ENCODE measurements at places on chromosomes 5 and 9.

DNA sequence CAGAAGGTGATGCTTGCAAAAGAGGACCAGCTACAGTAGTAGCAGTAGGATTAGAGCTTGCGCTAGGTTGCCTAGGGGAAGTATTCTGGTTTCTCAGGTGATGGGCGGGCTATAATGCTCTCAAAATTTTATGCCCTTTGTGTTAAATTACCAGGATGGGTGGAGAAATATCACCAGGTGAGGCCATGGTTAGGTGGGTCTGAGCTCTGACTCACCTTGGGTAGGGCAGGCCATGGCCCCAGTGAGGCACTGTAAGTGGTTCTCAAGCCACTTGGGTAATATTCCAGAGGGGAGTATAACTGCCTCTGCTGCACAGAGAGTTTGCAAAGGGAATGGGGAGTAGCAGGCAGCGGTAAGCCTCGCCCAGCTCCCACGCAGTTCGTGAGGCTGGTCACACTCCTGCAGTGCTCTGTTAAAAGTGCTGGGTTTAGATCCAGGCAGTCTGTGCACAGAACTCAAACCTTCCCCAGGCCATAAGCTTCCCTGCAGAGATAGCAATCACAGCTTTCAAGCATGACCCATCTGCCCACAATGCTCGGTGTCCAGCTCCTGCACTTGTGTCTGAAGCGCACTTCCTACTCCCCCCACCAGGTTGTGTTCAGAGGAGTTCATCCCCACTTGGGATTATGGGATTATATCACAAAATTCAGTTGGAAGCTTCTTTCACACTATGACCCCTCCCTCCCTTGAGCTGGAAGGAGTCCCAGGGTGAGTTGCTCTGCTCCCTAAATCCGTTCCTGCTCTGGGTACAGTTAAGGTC, 575.0 kb downstream of the CHSY3 start:
- no peak for DNase-seq

- DNase-seq, result no peak
Observed at GRCh38 chr5:159901772-159902171, 14.5 kb upstream of the ADRA1B start.

- no peak for DNase-seq
Observed at GRCh38 chr9:121368745-121369144, 1.3 kb downstream of the STOM start.

- no peak for DNase-seq
Observed at GRCh38 chr5:36365896-36366295, 64.2 kb upstream of the RANBP3L start.

- no peak for DNase-seq
Observed at GRCh38 chr5:170431571-170431970, 42.4 kb upstream of the KCNMB1 start.

DNA sequence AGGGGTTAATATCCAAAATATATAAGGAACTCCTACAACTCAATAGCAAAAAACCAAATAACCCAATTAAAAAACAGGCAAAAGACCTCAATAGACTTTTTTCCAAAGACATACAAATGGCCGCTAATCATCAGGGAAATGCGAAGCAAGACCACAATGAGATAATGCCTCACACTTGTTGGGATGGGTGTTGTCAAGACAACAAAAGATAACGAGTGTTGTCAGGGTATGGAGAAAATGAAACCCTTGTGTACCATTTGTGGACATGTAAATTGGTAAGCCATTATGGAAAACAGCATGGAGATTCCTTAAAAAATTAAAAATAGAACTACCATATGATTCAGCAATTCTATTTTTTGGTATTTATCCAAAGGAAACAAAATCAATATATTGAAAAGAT, 620.2 kb downstream of the ACTL7B start:
- DNase-seq, result no peak

DNA sequence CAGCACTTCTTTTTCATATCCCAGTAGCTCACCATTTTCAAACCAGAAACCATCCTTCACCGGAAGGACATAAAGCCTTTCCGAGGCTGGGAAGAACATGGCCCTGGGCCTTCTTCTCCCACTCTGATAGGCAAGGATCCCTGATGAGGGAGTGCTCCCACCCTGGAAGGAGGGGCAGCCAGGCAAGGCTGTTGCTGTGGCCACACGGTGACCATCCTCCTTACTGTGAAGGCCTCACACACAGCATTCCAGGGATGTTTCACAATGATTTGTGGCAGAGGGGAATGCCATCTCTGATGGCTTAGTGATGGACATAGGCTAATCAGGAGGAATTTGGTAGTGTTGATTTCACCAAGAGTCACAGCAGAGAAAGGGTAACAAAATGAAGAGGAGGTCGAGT, 130.7 kb downstream of the ADAMTS12 start:
- no peak for DNase-seq

DNA sequence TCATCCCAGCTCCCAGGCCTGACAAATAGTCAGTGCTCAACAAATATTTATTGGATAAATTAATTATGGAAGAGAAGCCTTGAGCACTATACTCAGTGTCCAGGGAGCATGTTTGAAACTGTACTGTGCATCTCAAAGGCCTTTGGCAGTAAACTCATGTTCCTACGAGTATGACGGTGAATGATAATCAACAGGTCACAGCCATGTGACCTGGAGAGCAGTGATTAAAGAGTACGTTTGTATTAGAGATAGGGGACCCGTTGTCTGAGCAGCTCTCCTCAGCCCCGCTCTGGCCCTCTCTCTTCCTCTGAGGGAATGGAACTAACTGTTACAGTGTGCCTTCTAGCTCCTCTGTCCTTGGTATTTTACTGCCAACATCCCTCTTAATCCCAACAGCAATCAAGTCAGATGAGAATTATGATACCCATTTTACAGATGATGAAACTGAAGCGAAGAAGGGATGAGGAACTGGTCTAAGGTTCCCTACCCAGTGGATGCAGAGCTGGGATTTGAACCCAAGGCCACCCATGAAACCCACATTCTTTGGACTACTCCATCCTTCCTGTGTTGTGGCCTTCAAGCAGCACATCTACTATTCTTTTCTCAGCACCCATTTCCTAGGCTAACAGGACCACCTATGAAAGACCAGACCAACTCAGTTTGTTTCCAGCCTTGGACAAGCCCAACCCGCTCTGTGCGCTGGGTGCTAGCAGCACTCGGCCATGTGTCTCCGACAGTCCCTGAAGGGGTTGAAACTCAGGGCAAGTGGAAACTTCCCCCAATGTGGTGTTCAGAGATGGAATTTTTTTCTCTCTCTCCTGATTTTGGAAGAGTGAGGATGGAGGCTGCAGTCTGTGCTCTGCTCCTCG, 34.9 kb downstream of the SPRY4 start:
- no peak for DNase-seq

DNA sequence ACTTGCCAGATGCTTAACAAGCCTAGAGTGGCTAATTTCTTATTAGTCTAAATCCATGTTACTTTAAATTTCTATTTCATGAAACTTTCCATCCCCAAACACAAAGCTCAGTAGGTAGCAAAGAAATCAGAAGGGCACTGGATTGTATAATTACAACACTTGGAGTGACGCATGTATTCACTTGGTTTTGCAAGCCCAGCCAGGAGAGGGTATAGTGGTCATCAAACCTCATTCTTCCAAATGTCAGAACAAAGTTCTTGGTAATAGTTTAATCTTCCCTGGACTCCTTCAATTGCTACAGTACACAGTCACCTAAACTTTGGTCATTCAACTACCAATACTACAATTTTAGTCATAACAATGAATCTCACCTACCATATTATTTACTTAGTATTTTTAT, 112.1 kb downstream of the SEMA6A start:
- no peak for DNase-seq

DNA sequence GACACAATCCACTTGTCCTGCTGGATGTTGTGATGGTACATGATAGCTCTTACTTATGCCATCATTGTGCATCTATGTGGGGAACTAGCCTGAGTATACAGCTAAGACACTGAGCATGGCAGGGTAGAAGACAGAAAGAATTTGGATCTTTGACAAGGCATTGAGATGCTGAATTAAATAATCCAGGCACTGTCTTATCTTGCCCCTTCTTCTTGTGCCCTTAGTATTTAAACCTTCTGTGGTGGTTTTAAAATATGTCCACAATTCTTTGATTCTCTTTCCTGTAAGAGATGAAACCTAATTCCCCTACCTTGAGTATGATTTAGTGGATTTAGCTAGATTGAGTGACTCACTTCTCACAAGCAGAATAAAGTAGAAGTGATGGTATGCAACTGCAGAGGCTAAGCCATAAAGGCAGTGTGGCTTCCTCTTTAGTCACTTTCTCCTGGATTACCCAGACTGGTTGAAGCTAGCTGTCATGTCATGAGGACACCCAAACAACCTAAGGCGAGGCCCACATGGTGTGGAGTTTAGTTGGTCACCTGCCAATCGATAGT, 174.0 kb upstream of the NREP start:
- no peak for DNase-seq

DNA sequence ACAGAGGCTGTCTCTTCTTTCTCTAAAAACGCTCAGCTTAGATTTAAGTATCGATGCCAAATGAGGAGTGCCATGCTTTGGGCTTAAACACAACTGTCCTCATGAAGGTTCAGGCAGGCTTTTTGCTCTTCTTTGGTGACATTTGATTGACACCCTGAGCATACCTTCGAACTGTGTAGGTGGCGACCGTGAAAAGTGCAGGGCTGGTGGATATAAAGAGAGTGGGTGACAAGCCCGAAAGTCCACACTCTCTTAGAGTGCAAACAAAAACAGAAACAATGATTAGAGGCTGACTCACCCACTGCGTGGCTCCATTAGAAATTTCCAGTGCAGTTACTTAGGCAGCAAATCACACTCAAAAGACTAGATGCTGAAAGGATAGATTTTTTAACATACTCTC, 141.7 kb downstream of the SYK start:
- no peak for DNase-seq

DNA sequence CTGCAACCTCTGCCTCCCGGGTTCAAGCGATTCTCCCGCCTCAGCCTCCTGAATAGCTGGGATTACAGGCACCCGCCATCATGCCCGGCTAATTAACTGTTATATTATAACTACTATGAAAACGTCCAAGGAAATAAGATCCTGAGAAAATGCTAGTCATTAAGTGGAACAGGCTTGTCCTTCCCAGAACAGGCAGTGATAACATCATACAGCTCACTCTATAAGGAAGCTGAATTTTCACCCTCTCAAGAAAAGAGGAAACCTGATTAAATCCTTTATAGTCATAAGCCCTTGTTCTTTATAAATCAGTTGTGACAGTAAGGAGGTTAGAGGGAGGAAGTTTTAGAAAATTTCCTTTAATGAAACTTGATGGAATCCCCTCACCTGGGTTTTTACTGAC, 163.9 kb upstream of the CLINT1 start:
- DNase-seq, result no peak

DNA sequence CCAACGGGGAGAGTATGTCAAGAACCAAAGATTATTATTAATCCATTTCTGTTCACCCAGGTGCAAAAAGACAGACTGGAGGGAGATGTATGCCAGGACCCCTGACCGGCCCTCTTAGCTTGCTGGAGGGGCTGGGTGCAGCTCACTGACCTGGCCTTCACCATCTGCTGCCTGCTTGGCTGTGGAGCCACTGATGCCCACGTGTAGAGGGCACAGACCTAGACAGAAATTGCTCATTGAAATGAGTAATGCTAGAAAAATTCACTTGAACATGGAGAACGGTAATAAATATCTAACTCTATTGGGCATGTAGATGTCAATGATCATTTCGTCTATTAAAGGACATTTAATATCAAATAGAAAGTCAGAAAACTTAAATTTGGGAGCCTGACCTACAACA, 58.8 kb upstream of the ERCC6L2 start:
- no peak for DNase-seq

- no peak for DNase-seq
Observed at GRCh38 chr5:113124265-113124664, 147.7 kb downstream of the DCP2 start.

GRCh38 chr9:133344071-133344470, 3.9 kb downstream of the MED22 start:
- DNase-seq, result no peak

DNA sequence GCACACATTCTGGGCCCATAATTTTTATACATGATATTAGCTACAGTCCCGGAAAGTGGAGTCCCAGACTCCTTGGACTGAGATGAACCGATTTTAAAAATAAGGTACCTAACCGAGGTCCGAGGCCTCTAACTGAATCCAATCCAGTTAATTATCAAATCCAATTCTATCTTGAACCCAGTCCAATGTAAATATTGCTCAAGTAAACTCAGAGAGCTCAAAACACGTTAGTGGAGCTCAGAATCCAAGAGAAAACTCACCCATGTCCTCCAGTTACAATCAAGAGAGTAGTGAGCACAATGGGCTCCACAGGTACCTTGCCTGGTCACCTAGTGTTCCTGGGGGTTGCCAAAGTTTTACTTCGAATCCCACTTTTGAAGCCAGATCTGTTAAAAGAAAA, 37.9 kb upstream of the DIRAS2 start:
- no peak for DNase-seq

GRCh38 chr5:175824676-175825075, 46.7 kb upstream of the CPLX2 start:
- no peak for DNase-seq

GRCh38 chr9:18452276-18452675, 21.7 kb upstream of the ADAMTSL1 start:
- DNase-seq, result no peak

- DNase-seq, result no peak
Observed at GRCh38 chr9:114169952-114170770, 14.8 kb downstream of the COL27A1 start.

DNA sequence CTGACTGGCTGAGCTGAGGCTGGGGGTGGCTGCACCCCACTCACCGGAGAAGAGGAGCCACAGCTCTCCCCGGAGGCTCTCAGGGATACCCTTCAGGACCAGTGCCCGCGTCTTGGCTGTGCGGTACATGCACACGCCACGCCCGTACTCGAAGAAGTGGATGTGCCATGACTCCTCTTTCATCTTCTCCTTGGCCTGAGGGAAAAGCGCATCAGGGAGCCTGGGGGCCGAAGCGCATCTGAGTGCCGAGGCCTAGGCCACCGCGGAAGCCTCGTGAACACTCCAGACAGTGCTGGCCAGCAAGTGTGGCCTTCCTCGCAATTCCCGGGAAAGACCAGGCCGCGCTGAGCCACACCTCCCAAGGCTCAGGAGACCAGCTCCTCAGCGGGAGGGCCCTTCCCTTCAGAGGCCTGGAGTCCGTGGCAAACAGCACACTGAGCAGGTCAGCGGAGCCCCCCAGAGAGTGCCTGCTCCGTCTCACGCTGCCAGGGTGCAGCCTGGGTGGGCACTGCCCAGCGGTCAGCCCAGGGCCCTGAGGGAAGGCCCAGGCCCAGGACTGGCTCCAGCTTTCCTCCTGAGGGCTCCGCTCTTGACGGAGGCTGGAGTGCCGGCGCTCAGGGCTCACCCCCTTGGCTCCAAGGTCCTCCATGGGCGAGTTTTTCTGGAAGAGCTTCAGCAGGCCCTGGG, 20.5 kb upstream of the MRNIP start:
- DNase-seq, result no peak

DNA sequence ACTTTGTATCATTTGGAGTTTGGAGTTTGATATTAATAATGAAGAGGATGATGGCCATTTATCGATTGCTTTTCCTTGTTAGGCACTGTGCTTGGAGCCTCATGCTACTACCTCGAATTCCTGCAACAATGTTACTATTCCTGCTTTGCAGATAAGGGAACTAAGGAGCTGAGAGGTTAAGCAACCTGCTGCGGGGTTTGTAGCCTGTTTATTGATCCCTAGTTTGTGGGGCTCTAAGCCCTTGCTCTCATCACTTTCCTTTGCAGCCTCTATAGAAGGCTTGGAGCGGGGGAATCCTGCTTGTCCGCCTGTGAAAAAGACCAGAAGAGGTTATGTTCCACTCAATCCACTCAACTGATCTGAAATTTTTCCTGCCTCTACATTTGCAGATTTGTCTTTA, 15.8 kb downstream of the ARHGEF28 start:
- no peak for DNase-seq

Measured in stimulated activated CD8-positive, alpha-beta memory T cell treated with anti-CD3 and anti-CD28 coated beads, Interleukin-4, amount 100 ng/mL, for 1 hour (primary cell).